ENCODE measurements at places on chromosomes 5 and 9.

DNA sequence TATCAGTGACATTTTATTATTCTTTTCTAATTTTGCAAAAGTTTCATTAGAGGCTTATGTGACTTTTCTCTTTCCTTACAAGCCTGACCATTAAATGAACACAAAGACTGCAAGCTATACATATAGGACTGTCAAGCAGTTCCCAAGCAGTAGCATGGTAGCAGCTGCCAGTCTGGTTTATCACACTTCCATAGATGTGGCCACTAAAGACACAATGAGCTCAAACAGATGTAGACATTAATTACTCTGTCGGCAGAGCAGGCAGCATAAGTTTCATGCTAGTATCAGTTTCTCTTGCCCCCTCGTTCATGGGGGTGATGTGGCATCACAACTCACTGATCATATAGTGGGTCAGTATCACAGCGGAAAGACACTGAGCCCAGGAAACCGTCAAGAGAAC lies 89.5 kb downstream of the CDH10 start:
- no peak for DNase-seq

DNA sequence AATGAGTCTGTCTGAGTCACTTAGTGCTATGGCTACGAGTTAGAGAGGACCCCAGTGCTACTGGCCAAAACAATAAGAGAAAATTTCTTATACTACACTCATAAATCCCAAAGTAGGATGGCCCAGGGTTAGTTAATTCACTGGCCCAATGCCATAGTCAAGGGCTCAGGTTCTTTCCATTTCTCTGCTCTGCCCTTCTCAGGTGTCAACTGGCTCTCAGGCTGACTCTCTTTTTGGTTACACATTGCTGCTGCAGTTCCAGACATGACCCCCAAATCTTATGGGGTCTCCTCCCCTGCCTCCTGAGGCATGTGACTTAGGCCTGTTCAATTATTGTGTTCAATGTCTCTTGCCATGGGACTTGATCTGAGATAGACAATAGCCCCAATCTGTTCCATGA lies 70.4 kb downstream of the ARHGEF37 start:
- no peak for DNase-seq

DNA sequence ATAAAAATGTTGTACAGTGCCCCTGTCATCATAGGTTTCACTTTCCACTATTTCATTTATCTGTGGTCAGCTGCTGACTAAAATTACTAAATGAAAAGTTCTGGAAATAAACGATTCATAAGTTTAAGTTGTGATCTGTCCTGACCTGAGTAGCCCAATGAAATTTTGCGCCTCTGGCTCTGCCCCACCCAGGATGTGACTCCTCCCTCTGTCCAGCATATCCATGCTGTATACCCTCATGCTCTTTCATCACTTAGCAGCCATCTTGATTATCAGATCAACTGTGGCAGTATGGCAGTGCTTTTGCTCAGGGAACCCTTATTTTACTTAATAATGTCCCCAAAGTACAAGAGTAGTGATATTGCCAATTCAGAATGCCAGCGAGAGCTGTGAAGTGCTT lies 97.3 kb downstream of the STARD4 start:
- no peak for DNase-seq

DNA sequence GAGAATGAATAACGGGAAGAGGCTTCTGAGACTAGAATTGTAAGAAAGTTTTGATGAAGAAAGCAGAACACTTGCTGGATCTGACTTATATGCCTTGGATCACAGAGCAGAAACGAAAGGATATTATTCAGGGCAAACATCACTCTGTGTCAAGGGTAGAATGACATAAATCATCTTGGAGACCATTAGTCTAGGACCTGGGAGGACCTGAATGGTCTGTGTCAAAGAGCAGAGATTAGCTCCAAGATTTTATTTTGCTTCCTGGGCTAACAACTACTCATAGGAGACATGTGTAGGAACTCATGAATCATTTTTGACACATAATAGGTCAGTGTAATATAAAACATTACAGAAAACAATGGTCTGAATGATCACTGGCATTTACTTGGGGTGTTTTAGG lies 417.9 kb downstream of the SLCO4C1 start:
- no peak for DNase-seq

- DNase-seq, result peak; percentile 72
Measured at GRCh38 chr5:141742866-141743851, 61.1 kb upstream of the ARAP3 start.

GRCh38 chr9:123866497-123866896 lies 63.4 kb downstream of the DENND1A start:
- DNase-seq, result no peak

- no peak for DNase-seq
Measured at GRCh38 chr5:138975098-138975847, 100.1 kb upstream of the LRRTM2 start.

- no peak for DNase-seq
Measured at GRCh38 chr5:58754250-58754649, 171.4 kb downstream of the RAB3C start.

DNA sequence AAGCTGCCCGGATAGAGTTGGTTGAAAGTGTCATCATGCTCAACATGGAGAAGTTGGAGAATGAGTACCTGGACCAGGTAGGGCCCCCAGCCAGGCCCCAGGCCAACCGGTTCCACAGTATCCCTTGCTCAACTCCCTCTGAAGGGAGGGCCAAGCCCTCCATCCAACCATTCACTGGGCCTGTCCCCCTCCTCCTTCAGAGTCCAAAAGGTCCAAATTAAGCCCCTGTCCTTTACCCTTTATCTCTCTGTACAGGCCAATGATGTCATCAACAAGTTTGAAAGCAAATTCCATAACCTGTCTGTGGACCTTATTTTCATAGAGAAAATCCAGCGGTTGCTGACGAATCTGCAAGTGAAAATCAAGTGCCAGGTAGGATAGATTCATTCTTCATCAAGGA lies 47.2 kb downstream of the CCDC180 start:
- no peak for DNase-seq

DNA sequence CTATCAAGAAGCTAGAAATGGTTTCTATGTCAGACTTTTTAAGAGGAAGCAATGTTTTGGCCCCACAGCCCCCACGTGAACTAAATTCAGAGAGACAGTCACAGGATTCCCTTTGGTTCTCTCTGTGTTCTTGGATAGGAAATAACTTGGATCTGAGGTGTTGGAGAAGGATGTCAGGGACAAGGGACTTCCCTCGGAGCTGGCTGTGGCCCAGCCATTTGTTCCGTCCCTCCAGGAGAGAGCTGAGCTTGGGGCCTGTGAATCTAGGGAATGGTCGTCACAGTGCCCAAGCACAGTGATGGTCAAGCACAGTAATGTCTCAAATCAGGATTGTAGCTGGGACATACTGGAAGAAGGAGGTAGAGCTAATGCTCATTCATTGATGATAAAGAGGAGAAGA lies 2.0 kb downstream of the C7 start:
- no peak for DNase-seq

DNA sequence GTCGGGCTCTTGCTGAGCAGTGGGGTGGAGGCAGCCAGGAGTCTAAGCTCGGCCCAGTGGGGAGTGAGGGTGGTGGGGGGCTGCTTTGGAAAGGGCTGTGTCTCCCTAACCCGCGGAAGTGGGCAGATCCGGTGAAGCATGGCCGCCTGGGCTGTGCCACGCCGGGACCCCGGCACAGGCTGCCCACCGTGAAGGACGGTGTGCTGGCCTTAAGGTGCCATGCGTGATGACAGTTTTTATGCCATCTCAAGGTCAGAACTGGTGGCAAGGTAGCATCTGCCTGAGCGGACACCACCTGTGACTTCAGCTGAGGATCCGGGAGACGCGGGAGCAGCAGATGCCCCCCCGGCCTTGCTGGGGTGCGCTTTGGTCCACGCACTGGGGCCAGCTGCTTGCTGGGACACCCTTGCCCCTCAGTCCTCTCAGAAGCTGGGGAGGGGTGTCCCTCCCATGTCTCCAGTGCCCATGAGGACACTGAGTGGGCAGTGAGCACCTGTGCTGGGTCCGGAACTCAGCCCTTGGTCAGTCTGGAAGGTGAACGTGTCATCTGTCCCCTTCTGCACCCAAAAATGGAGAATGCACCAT lies 53.9 kb downstream of the AHRR start:
- no peak for DNase-seq

- DNase-seq, result no peak
Measured at GRCh38 chr5:134506054-134507039, 19.1 kb upstream of the JADE2 start.

DNA sequence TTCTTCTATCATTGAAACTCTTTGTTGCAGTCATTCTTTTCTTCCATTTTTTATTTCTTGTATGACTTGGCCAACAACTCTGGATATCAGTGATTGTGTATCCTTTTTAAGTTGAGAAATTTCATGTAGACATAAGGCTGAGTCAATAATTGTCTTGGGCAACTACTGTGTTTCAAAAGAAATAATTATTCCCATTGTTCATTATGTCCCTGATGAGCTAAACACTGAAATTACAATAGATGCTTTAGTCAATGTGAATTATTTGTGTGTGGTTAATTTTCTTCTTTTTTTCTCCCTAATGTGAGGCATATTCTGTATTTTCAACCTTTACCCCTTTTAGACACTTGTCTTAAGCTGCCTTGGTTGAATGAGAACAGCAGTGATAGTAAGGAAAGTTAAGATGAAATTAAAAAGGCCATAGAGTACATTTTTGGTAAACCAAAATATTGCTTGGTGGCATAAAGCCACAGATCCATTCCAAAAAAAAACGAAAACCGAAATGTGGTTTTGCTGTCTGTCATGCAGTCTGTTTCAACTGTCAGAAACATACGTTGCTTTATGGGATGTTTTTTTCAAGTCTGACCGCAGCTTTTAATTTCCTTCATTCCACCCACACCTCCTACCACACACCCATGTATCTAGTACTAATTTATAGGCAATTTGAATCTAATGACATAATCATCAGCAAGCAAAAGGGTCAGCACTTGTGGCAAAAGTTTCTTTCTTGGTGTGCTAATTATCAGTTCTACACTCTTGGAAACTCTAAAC lies 21.1 kb downstream of the TLE4 start:
- no peak for DNase-seq

DNA sequence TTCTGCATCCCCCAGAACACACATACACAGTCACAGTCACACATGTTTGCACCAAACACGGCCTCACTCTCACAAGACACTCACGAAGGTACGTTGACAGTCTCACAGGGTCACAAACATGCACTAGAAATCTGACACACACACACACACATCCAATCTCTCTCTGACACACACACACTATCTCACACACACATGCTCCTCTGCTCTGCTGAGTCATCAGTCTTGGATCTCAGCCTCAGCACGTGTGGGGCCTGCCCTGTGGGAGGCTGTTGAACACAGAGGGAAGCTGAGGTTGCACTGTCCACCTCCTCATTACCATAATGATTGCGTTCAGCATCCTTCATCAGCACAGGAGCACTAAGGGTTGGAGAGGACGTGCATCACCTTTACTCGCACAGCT lies 188.8 kb downstream of the MTRR start:
- no peak for DNase-seq

DNA sequence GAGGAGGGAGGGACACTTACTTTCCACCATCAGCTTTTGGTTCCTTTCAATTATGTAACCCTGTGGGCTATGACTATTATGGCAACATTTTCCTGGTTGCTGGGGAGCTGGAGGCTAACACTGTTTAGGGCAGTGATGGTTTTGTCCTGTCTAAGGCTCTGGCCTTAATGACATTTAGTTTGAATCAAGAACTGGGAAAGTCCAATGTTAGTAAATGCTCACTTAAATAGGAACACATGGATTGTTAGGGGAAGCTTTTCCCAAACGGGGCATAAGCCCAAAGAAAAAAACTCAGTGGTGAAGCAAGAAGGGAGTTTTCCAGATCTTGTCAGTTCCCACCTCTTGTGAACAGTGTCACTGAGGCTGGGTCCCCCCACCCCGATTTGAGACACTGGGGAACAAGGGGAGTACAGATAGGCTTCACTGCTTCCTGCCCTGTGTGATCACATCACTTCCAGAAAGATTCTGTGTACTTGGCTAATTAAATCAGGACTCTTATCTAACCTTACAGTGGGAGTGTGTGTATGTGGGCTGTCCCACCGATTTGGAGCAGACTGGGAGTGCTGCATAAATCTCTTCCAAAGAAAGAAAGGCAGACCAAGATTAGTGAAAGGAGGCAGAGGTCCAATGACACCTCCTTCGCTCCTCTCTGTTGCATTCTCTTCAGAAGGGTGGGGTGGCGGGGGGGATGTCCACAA lies 206.4 kb downstream of the PTTG1 start:
- DNase-seq, result no peak

- DNase-seq, result no peak
Measured at GRCh38 chr9:99955606-99956005, 49.2 kb downstream of the STX17 start.

- DNase-seq, result no peak
Measured at GRCh38 chr9:2377117-2377516, 244.5 kb upstream of the VLDLR start.

DNA sequence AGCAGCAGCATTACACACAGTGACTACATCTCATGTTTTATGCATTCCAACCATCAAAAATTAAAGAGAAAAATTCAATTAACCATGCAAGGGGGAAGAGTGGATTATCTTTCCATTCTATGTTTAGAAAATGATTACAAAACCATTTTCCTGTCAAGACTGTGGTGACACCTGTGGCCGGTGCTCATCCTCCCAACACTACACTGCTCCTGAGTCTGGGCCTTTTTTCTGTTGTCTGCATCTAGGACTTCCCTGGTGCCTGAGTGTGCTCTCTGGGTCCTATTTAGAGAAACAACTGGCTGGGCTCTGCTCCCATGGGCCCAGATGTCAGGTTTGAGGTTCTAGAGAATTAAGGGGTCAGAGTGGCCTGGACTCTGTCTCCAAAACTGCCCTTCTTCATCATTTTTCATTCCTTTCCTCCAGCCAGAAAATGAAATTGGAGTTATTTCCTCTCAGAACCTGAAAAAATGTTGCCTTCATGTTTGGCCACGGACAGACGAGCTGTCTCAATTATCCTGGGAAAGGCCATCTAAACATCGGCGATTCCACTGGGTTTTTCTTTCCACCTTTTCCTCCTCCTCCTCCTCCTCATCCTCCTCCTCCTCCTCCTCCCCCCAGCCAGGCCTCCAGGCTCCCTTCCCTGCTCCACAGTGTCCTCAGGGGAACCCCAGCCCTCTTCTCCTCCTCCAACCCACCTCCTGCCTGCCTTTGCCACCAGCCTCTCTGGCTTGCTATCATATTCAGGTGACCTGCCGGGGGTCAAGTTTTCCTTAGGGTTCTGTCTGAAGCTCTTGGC lies 11.4 kb upstream of the ARSI start:
- DNase-seq, result no peak
